G401 (cell line): ENCODE measurements at places on chromosomes 3 and 15.
A peak's percentile ranks its signal among the peaks of the same experiment; 100 is the strongest.

DNA sequence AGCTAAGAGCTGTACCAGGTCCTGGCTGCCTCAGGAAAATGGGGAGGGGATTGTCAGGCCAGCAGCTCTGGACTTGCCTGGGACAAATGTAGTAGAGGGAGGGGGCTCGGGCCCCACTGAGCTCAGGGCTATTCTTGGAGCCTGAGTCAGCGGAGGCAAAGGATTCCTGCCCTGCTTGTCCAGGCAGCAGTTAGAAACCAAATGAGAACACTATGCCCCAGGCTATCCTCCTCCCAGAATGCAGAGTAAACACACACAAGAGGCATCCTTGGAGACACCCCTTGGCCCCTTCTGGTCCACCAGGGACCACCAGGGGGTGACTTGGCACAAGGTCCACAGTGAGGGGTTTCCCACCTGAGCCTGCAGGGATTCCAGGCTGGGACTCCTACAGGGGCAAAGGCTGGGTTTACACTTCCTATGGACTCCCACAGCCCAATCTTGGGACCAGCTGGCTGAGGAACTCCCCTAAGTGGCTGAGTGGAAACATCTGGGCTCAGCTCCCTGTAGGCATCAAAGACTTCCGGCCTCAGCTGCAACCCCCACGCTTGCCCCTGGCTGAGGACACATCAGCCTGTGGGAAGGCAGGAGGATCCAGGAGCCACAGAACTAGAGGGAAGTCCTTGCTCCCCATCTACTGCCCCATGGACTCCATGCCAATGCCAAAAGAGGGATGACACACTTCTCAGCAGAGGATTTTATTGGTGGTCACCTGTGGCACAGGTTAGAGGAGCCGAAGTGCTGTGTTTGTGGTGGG is 3.4 kb upstream of the COL7A1 start:
- DNase-seq, result no peak

DNA sequence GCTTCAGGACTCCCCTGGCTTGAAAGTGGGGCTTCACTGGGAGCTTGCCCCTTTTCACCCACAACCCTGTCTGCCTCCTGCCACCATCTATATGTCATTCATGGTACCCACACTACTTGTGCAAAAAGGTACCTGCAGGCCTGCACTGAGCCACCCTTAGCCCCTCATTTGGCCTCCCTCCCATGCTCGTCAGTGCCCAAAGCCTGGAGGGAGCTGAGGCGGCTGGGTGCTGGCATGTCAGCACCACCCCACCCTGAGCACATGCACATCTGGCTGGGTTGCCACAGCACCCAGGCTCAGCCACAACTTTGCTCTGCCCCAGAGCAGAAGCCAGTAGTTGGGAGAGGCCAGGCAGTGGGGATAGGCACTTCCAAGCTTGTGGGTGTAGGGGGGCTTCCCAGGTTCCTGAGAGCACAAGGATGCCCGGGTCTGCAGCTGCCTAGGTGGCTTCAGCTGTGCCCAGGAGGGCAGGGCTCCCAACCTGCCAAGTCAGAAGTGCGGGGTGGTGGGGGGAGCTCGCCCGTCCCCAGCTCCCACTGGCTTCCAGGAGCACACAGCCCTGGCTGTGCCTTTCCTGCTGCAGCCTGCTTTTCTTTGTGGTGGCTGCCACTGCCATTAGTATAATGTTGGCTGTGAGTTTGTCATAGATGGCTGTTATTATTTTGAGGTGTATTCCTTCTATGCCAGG is 1054.6 kb upstream of the EPHA6 start:
- no peak for DNase-seq

GRCh38 chr3:183766745-183767606 is 58.4 kb downstream of the MAP6D1 start:
- peak; percentile 85 for DNase-seq

GRCh38 chr3:8733332-8734094 is at the start of gene CAV3:
TSS of gene CAV3 (plus strand) at chr3:8733802. CDS start at chr3:8733877, 75 bp downstream.
- no peak for DNase-seq

DNA sequence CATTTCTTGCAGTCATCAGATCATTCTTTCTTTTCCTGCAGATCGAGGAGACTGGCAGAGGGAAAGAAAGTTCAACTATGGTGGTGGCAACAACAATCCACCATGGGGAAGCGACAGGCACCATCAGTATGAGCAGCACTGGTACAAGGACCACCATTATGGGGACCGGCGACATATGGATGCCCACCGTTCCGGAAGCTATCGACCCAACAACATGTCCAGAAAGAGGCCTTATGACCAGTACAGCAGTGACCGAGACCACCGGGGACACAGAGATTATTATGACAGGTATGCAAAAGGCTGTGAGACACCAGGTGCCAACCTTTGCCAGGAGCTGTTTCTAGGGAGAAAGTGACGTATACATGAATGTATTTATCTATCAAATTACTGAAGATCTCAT is 69.0 kb downstream of the RGMA start:
- DNase-seq, result no peak

- no peak for DNase-seq
Observed at GRCh38 chr15:60913900-60914299, 315.2 kb downstream of the RORA start.
